ENCODE measurements at places on chromosomes 1 and 21.
A peak's percentile ranks its signal among the peaks of the same experiment; 100 is the strongest.

DNA sequence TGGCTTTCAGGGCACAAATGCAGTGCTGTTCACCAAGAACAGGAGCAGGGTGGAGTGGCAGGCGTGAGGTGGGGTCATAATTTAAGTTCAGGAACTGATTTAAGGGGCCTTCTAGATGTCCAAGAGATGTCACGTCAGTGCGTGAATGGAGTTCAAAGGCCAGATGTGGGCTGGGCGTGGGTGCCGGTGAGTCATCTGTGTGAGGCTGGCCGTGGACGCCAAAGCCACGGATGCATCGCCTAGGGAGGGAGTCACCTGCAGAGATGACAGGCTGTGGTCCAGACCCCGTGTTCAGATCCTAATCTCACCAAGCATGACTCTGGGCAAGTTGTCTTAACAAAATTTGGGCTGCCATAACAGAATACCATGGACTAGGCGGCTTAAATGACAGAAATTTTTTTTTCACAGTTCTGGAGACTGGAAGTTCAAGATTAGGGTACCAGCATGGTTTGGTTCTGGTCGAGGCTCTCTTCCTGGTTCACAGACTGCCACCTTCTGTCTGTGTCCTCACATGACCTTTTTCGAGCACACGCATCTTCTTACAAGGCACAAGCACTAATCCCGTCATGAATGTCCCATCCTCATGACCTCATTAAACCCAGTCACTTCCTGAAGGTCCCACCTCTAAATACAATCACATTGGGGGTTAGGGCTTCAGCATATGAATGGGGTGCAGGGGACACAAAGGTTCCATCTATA, 109.6 kb downstream of the PRDM2 start:
- peak; percentile 35 for DNase-seq

DNA sequence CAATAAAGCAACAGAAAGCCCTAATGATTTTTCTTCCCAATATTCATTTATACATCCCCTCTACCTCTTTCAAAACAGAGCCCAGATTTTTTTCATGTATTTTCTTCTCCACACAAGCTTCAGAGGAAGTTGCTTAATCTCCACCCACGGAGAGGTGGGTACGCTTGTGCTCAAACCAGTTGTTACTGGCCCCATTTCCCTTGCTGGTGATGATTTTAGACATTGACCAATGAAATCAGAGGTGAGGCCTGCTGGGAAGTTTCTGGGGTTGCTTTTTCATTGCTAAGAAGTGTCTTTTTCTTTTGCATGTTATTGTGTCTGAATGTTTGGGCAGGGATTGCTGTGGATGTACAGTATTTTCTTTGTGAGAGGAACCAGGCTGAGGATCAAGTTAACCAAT, 448.1 kb upstream of the B3GALT2 start:
- DNase-seq, result no peak

DNA sequence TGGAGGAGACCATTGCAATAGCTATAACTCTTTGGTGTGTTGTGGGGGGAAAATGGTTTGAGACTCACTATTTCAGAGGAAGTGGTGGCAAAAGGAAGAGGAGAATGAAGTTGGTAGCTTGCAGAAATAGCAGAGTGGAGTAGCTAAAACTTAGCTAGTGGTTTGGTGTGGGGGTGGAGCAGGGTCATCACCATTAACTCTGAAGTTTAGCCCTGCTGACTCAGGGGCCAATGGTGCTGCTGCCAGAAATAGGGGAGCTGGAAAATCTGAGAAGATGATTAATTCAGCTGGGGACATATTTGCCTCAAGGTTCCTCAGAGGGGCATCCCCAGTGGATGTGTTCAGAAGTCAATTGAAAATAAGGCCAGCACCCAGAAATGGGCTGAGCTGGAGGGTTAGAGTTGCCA, 65.4 kb downstream of the RUNX1 start:
- DNase-seq, result no peak

- DNase-seq, result no peak
Measured at GRCh38 chr1:205074513-205074912, 9.7 kb downstream of the TMEM81 start.

GRCh38 chr1:36322041-36322785, 1.2 kb downstream of the EVA1B start:
- no peak for DNase-seq

DNA sequence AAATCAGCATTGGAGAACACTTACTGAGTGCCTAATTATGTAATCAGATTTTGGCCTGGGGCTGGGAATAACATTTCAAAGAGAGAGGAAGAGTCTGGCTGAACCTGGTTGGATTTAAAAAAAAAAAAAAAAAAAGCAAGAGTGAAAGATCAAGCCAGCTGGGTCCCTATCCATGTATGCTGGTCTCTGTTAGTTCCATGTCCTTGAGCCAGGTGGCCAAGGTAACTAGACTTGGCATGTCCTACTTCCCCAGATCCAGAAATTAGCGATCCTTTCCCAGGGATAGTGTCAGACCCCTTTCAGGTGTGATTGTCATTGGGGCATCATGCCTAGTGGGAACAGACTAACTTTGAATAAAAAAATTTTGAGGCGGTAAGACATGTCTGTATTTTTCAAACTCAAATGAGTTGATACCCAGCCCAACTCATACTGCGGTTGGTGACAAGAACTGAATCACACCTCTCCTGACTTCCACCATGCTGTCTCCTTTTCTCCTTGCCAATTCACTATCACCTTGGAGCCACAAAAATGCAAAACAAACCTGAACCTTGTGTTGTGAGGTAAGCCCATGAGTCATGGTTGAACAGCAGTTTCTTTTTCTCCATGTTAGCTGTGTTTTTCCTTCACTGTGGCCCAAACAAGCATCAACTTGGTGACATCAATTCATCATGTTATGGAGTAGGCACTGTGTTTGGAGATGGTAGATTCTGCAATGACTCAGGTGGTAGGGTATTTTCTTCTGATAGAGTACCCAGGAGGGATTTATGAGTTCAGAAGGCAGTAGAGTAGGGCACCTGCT, 24.5 kb upstream of the PPP2R5A start:
- DNase-seq, result no peak

DNA sequence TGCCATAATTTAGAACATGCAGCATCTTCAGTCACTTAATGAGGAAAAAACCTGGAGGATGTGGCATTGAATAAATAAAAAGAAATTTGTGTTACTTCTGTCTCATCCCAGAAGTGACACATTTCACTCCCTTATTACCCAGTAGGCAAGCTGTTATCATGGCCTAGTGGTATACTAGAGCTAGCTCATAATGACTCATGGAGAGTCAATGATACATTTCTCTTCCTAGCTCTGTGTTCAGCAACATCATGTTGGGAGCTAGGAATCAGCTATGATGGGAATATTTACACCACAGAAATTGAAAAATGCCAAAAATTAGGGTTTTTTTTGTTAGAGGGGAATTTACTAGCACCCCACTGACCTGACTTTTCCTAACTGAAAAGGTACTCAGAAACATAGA, 182.7 kb downstream of the HMCN1 start:
- DNase-seq, result no peak

DNA sequence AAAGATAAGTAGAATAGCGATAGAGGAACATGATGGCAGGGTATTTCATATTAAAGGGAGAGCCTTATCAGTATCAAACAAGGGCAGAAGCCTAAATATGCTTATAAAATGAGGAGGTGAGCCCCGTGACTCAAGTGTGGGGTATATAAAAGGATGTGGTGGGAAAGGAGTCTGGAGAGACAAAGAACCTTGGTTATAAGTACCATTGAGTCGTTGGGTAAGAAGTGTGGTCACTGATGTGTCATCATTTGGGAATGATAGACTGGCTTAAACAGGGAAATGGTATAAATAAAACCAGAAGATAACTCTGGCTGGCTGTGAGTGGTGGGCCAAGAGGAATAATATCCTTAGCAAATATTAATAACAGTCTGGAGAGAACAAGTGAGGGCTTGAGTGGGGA, 10.9 kb upstream of the CD5L start:
- DNase-seq, result no peak

GRCh38 chr1:10917513-10918454, 94.7 kb upstream of the TARDBP start:
- no peak for DNase-seq

GRCh38 chr1:113375878-113376277, 14.4 kb upstream of the MAGI3 start:
- DNase-seq, result no peak

- DNase-seq, result peak; percentile 72
Measured at GRCh38 chr1:97137862-97138514, 416.4 kb downstream of the PTBP2 start.

DNA sequence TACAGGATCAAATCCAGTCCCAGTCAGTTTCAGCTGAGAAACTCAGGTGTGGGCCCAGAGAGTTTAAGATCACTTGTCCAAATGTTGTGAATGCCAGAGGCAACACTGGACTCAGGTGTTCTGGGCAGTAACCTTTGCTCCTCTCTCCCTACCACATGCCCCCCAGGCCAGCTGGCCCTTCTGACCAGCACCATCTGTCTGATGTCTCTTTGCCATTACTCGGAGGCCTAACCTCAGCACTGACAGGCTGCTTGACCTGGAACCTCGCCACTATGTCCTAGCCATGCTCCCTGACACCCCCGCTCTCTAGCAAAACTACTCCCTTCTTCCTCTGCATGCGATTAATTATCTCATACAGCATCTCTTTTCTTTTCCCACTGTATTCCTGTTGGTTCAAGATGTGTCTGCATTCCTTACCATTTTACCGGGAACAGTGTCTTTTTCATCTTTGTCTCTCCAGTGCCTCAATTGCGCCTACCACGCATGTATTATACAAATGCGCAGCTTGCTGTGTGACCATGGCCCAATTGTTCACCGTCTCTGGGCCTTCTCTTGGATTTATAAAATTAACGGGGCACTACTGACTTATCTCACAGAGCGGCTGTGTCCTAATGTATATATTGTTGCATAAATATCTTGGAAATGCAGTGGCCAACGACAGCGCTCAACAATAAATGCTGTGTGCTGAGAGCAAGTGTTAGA, 159.5 kb upstream of the IRF2BP2 start:
- DNase-seq, result no peak

DNA sequence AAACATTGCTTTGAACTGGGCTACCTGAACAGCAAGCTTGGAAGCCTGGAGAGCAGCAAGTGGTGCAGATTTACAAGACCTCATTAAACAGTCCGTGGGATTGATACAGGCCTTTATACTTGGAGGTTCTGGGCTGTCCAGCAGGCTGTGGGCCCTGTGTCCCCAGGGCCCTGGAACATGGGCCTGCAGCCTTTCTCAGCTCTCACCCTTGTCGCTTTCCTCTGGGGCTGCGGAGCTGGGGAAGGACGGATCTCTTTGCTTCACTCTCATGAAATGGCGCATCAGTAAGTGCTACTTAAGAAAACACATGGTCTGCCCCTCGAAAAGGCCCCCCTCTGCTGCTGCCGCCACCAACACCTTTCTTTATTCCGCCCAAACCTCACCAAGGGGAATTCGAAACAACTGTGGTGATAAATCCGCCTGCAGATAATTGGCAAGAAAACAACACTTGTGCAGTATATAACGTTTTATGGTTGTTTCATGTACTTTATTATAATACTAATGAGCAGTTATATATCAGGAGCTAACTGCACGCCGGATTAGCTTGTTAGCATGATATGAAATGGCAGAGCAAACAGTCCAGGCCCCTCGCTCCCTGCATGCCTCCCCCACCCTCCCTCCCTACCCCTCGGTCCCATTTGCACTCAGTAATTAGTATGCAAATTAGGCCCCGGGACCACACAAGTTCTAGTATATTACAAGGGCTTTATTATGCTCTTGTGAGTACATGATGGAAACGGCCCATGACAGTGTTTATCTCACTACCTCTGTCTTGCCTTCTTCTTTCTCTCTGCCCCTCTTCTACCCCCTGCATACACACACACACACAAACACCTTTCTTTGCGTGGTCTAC, 131.5 kb downstream of the RNF220 start:
- no peak for DNase-seq

GRCh38 chr21:46187261-46187660, 3.0 kb upstream of the SPATC1L start:
- DNase-seq, result no peak

DNA sequence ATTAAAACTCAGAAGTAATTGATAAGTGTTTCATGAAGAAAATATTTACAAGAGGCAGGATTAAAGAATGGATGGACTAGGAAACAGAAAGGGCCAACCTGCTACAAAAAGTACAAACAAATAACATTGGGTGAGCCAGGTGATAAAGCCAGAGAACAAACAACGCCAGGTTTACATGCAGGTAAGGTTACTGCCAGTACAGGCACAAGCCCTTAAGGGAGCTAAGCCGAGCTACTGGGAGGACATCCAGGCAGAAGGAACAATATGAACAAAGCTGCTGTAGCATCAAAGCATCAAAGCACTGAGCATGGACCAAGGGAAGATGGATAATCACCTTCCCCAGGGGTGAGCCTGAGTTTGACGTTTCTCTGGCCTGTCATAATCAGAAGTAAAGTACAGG, 380.7 kb downstream of the SEC16B start:
- DNase-seq, result no peak

- no peak for DNase-seq
Measured at GRCh38 chr1:212618466-212619210, 10.1 kb downstream of the ATF3 start.

- DNase-seq, result no peak
Measured at GRCh38 chr21:36769051-36769839, 70.3 kb downstream of the SIM2 start.

- DNase-seq, result no peak
Measured at GRCh38 chr1:37156646-37157045, 122.3 kb upstream of the GRIK3 start.

GRCh38 chr1:10733474-10734366, 62.7 kb downstream of the CASZ1 start:
- DNase-seq, result peak; percentile 18

GRCh38 chr1:150233359-150234308, 2.3 kb downstream of the ANP32E start:
- DNase-seq, result peak; percentile 30

DNA sequence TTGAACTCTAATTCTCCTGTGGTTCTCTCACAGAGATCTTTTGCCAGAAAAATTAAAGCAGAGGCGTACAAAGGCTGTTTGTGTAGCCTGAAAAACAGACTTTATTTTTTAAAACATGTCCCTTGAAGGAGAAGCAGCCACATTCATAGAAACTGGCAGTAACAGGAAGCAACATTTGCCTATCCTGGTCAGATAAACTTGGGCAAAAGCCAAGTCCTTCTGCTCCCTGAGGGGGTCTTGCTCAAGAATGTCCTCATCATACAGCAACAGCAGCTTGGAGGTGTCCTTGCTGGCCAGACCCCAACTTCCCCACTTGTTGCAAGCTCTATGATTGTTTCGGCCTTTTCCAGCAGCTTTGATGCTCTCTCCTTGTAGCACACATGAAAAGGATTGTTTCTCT, 36.3 kb downstream of the MSTO1 start:
- no peak for DNase-seq

GRCh38 chr1:99369154-99369553, 104.9 kb downstream of the PLPPR4 start:
- no peak for DNase-seq
